A549 treated with Hydrocortisone at 1 μM for 4 hours (cell line): ENCODE measurements at places on chromosomes 2 and 18. TPM values are rescaled to one million over a fixed set of nuclear protein-coding genes. Genes with fewer than 3 reads are reported as not detected.

PDE11A gene
- total RNA-seq: 0.30 to 0.71 TPM (median 0.56 TPM) in 5 replicates

FBLN7 gene
- total RNA-seq: 0.44 to 0.66 TPM (median 0.56 TPM) in 5 replicates

HOXD4 gene
- 0.14 to 0.61 TPM (median 0.39 TPM) in 5 replicates for total RNA-seq

HOXD8 gene
- 4.7 to 6.0 TPM (median 5.3 TPM) in 5 replicates for total RNA-seq

ANKRD44 gene
- total RNA-seq: 1.4 to 3.1 TPM (median 2.3 TPM) in 5 replicates
